ENCODE measurements at places on chromosomes 16 and 17.

GRCh38 chr16:24188751-24189318 lies 67.3 kb upstream of the CACNG3 start:
- no peak for DNase-seq

DNA sequence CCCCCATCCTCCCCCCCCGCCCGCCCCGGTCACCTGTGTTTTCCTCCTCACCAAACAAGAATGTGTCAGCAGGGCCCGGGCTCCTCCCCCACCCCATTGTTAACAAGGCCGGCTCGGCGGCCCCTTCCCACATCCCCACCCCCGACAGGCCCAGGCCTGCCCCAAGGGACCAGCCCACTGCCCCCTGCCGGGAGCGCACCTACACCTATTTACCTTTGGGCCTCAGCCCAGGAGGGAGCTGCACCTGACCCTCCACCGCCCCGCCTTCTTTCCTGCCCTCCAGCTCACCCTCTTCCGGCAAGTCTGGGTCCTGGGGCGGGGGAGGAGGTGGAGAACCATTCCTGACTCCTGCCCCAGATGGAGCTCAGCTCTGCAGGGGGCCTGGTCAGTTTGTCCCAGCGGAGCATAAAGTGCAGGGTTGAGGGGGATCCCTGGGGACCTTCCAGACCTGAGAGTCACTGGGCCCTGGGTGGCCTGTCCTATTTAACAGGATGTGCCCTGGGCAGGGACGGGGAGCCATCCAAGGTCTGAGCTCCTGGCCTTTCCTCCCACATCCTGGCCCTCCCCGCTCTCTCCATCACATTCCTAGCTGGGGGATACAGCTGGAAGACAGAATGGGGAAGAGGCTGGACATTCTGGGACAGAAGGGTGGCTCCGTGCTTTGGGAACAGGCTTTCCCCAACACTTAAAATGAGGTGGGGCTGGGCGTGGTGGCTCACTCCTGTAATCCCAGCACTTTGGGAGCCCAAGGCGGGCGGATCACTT lies 8.3 kb downstream of the FOXJ1 start:
- DNase-seq, result no peak

GRCh38 chr16:72362973-72363372 lies 191.0 kb upstream of the PMFBP1 start:
- DNase-seq, result no peak

DNA sequence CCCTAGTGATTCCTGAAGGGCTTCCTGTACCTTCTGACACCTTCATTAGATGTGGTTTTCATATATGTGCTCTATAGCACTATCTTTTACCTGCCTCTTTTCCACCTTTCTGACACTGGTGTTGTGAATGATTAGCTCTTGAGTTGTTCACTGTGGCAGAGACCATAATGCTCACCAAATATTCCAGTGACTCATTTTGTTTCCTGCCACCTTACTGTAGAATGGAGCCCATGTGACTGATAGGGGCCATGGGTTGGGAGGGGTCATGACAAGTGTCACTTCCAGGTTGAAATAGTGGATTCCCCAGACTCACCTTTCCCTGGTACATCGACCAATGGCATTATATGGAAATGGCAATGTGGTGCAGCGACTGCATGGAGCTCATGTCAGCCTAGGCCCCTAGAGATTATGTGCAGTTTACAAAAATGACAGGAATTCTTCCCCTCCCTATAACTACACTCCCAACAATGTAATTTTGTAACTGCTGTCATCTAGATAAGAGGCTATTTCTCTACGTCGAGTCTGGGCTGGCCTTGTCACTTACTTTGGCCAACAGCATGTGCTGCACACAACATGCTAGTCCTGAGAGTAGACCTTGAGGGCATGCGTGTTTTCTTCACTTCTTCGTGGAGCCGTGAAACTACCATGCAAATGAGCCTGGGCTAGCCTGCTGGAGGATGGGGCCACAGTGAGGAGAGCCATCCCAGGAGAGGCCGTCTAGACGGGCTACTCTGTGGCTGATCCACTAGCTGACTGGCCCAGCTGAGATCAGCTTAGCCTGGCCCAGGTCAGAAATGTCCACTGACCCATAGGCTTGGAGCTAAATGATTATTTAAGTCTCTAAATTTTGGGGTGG lies 409.5 kb downstream of the CA10 start:
- no peak for DNase-seq

- DNase-seq, result no peak
These were observed 11.7 kb upstream of the TAOK1 start for GRCh38 chr17:29378500-29378899.

- no peak for DNase-seq
These were observed 14.3 kb downstream of the CMTM3 start for GRCh38 chr16:66618588-66619375.

GRCh38 chr16:15782573-15783365 lies 74.1 kb downstream of the MYH11 start:
- no peak for DNase-seq

DNA sequence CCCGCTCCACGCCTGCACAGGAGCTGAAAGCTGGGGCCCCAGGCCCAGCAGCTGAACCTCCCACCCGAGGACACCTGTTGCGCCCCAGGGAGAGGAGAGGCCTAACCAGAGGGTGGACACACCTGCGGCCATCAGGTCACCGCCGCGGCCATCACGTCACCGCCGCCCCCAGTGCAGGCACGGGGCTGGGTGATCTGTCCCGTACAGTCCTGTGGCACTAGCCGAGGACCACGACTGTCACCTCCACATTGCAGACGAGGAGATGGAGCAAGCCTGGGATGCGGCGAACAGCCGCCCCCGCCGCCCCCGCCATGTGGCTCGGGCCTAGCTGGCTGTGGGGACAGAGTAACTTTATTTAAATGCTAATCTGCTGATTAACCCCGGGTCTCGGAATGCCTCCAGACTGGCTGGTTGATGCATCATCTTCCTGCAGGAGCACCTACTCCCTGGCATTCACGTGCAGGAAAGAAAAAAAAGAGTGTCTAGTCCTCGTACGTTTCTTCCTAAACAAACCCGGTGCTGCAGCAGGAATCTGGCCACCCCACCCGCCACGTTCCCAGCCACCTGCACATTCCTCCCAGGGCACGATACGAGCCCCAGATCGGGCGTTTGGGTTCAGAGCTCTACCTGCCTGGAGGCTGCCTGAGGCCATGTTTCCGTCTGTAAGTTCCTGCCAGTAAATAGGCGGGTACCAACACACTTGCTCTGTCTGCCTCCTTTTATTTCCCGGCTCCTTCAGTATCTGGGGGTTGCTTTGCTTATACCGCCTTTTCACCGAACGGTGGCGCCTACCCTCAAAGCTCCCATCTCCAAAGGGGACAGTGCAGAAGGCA lies 29.9 kb downstream of the PIEZO1 start:
- DNase-seq, result no peak

- no peak for DNase-seq
These were observed at the start of gene MT1H for GRCh38 chr16:56669005-56669839. Gene MT1H (plus strand): TSS chr16:56669814. CDS start chr16:56669885, 71 bp downstream.

- DNase-seq, result no peak
These were observed 41.6 kb downstream of the RPGRIP1L start for GRCh38 chr16:53662072-53662471.

- DNase-seq, result no peak
These were observed 39.4 kb upstream of the ZC3H18 start for GRCh38 chr16:88530858-88531203.
